Vagina (tissue), 2 donors: ENCODE measurements at places on chromosomes 3 and 15.

DNA sequence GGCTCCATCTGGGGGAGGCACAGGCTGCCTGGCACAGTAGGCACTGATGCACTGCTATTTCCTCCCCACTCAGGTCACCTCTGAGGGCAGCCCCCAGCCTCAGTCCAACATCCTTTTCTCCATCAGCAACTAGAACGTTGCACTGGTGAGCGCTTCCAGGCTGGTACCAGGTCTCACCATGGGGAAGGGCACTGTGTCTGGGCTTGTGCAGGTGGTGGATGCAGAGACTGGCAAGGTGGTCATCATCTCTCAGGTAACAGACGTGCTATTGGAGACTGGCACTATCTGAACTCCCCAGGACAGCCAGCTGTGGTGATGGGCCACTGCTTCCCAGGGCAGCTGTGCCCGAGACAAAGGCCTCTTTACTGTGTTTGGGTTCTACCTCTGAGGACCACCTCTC lies 8.3 kb upstream of the TXNRD3 start:
- peak; percentile 72 for DNase-seq

- DNase-seq, result no peak
Observed at GRCh38 chr3:113255854-113256615, 44.7 kb downstream of the BOC start.

DNA sequence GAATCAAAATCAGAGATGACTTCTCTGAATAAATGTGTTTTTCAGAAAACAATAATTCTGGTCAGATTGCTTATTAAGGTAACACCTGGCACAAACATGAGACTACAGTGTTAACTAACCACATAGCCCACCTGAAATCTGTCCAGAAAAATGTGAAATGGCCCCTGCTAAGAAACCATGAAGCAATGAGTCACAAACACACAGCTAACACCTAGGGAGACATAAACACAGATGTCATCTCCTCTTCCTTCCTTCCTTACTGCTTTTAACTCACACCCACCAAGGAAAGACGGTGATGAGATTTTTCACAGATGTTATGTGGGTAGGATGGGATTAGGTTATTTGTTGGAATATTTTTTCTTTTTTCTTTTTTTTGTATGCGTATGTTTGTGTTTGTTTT lies 315.0 kb upstream of the STAC start:
- no peak for DNase-seq

GRCh38 chr3:5709714-5710113 lies 522.2 kb downstream of the EDEM1 start:
- no peak for DNase-seq

DNA sequence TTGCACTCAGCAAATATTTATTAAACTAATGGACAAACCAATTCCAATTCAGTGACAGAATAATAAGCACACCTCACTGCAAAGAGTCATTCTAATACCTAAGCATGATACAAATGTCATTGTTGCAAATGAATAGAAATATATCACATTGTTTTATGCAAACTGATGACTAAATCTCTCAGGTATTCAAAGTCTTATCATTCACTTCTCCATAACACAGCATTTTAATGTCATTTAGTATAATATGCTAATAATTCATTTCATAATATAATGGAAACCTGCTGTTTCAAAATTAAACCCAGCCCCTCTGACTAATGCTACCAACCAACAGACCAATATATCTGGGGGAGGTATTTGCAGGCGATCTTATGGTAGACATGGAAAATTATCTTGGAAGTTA lies 71.8 kb downstream of the FGF7 start:
- DNase-seq, result no peak

GRCh38 chr3:16460273-16460672 lies 53.2 kb downstream of the RFTN1 start:
- no peak for DNase-seq
